Dermis blood vessel endothelial cell (primary cell): ENCODE measurements at places on chromosomes 7 and 10.

DNA sequence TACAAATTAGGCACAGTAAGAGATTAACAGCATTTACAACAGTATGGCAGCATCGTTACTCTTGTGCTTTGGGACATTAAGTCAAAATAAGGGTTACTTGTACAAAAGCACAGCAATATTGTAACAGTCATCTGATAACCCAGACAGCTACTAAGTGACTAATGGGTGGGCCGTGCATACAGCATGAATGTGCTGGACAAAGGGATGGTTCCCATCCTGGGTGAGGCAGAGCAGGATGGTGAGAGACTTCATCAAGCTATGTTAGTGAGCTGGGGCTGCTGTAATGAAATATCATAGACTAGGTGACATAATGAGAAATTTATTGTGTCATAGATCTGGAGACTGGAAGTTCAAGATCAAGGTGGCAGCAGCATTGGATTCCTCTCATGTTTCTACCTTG is 25.4 kb downstream of the EDRF1 start:
- no peak for DNase-seq

DNA sequence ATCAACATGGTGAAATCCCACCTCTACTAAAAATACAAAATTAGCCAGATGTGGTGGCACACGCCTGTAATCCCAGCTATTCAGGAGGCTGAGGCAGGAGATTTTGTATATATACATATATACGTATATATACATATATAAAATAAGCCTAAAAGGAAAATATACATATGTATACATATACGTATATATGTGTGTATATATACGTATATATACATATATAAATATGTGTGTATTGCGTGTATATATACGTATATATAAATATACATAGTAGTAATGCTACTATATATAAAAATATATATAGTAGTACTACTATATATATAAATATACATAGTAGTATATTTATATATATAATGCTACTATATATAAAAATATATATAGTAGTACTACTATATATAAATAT is 26.5 kb upstream of the PBLD start:
- DNase-seq = no peak

DNA sequence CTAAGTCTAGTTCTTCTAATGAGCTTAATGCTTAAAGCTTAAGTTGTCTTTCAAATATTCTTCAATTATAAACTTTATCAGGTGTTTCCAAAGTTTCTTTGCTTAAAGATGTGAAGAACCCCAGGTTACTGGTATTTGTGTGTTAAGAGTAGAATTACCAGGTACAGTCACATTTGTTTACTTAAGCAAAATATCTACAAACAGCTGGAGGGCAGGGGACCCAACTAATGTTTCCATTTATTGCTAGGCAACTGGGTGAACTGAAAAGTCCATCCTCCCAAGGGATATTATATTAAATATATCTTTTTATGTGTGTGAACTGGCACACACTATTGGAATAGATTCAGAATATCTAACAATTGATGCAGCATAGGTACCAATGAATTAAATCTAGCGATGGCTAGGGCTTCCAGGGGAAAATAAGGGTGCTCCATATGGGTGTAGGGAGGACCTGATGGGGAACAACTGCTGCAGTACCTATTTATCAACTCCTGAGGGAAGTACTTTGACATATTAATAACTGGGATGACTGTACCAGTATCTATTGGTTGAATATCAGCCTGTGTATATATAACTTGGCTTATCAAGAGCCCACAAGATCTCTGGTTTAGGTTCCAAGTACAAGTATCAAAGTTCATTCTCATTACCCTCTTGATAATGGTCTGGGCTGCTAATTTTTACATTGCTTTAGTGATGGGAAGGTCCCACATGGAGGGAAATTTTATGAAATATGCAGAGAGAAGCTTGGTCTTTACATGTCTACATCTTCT is 10.3 kb upstream of the AGR3 start:
- DNase-seq = no peak

DNA sequence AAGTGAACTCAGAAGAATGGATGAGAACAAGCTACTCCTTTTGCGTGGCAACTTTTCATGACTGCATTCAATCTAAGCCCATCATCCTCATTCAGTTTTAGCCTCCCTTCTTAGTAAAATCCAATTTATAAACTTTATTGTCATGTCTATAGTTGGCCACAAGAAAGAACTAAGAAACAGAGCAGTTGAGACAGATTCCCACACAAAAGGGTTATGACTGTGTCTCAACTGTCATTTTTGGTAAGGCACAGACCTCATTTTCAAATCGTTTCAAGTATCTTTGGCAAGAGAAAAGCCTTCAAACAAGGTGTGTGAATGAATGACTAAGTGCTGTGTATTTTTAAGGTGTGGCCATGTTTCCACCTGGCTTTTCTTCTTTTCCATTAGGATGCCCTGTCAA is 84.2 kb upstream of the CREB5 start:
- DNase-seq = no peak

DNA sequence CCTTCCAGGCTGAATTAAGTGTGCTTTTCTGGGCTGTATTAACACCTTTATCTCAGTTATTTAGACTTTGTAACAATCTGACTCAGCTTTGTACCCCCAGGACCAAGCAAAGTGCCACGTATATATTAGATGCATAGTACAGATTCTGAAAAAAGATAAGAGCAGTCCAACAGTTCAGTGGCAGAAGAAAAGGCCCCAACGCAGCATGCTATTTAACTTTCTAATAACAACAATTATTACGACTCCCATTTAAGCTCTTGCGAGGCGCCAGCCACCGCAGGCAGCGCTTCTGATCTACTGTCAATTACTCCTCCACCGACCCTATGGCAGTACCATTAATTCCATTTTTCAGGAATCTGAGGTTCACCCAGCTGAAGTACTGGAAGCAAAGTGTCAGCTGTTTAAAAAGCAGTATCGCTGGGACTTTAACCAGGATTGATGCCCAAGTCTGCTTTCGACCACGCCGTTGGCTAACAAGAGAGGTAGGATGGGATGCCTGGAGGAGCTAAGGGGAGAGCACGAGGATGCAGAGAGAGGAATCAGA is 638 bp downstream of the LIPA start:
- DNase-seq = no peak

DNA sequence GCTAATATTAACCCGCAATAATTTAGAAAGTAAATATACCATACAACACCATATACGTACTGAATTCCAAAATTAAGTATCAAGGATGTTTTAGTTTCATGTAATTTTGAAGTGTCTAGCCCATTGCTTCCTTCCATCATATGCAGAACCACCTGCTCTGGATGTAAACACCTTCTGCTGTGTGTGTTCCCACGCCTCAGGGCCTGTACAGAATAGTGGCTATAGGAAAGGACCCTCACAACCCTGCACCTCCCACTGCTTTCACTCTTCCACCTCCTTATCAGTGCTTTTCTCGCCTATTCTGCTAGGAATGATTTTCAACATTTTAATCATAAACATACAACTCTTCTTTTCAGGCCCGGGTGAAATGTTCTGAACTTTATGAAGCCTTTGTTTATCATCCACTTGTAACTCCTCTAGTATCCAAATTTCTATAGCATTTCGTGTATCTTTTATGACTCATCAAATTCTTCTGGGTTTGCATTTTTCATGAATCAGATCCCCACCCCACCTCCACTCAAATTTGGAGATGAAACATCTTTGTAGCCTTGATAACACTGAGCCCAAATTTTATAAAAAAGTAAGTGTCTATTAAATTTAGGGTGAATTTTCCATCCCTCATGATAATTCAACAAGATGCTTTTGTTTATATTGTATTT is 1106.8 kb upstream of the C7orf33 start:
- no peak for DNase-seq

DNA sequence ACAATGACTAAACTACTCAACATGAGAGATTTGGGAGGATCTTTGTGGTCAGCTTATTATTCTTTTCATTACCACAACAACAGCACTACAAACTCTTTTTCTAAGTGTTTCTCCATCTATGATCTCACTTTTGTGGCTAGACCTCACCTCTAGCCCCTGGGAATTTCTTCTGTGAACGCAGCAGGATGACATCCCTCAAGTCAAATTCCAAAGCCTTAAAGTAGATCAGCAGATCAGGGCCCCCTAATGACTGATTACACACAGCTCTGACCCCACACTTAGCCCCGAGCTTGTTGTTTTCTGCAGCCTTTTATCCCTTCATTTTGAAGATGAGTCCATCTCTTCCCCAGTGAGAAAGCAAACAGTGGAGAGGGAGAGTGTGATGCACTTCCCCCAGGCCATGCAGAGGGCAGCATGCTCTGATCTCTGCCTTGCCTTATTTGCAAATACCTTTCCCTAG is 27.3 kb downstream of the TFAM start:
- DNase-seq = no peak

DNA sequence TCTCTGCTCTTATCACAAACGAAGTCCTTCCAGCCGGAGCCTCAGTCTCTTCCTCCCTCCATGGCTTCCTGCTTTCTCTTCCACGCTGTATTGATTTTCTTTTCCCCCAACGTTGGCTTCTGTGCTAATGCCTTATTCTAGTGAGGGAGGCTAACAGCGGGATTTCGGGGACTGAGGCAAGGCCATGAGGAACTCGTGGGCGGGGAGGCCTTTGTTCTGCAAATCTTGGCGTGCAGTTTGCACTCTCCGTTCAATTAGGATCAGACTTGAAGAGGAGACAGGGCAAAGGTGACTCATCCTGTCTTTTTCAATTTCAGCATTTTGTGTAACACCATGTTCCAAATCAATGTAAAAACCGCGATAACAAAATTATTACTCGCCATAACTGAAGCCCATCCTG is 25.3 kb downstream of the EN2 start:
- no peak for DNase-seq

- peak; percentile 87 for DNase-seq
These were observed 9.1 kb upstream of the PROSER2 start for GRCh38 chr10:11813855-11814567.

- DNase-seq = no peak
These were observed 15.1 kb downstream of the SNX10 start for GRCh38 chr7:26306790-26307189.

- DNase-seq = no peak
These were observed 265.4 kb upstream of the DGKB start for GRCh38 chr7:15167912-15168311.

- peak; percentile 42 for DNase-seq
These were observed 18.7 kb downstream of the SRRM3 start for GRCh38 chr7:76220185-76221057.

- peak; percentile 77 for DNase-seq
These were observed 132.6 kb upstream of the PODXL start for GRCh38 chr7:131688738-131689661.
